ENCODE measurements at places on chromosomes 7 and 10.

DNA sequence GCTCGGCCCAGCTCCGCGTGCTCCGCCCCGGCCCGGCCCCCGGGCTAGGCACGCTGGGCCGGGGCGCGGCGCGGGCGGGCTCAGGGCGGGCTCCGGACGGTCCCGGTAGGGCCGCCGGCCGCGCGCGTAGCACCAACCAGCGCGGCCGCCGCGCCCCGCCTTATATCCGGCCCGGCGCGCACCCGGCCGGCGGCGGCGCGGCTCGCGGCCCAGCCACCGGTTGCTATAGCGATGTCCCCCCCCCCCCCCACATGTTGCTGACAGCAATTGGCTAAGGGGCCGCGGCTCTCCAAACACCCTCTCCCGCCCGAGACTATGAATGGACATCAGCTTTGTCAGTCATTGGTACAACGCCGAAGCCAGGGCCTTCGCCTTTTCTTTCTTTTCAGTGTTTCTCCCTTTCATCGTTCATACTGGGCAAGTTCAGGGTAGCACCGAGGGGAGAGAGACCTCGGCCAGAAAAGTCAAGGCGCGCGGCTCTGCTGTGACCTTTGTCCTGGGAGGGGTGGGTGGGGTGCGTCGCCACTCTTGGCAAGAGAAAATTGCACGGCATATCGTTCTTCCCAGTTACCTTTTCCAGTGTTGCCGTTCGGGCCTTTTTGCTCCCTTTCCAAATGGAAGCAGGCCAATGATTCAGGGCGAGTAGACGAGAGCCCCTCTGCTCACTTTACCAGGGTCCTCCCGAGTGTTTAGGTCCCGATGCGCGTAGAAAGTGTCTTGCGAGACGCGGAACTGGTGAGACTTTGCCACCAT, 354.2 kb downstream of the DNAJB6 start:
- DNase-seq, result no peak

DNA sequence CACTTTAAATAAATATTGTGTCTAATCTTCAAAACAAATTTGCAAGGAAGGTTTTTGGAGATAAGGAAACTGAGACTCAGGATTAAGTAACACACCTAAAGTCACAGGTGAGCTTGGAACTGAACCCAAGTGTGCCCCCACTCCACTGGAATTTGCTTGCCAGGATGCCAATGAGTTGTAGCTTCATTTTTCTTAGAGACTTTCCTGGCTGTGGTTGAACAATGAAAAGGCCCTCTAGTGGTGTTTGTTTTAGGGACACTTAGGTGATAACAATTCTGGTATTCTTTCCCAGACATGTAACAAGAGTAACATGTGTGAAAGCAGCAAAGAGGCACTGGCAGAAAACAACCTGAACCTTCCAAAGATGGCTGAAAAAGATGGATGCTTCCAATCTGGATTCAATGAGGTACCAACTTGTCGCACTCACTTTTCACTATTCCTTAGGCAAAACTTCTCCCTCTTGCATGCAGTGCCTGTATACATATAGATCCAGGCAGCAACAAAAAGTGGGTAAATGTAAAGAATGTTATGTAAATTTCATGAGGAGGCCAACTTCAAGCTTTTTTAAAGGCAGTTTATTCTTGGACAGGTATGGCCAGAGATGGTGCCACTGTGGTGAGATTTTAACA, 1.5 kb downstream of the IL6 start:
- no peak for DNase-seq

DNA sequence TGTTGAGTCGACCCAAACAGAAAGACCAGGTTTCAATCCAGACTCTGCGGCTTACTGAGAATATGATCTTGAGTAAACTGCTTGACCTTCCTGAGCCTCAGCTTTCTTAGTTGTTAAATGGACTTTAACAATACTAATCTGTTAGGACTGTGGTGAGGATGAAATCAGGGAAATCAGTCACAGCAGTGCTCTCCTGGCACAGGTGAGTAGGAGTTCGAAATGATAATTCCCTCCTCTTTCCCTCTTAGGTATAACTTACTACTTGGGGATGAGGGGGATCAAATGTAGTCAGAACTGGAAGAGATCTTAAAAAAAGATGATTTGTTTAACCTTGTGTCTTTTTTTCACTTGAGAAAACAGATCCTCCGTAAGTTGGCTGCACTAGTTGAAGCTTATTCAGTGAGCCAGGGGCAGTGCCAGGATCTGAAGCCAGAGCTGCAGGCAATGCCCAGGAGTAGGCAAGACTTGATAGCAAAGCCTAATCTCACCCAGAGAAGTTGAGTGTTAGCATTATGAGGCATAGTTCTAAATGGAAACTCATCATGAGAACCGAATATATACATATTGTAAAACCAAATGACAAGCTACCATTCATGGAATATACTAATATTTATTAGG, 1.8 kb upstream of the MAGI2 start:
- no peak for DNase-seq

- DNase-seq, result no peak
Observed at GRCh38 chr7:50723173-50723572, 59.5 kb downstream of the GRB10 start.
